ENCODE measurements at places on chromosomes 13 and 19.
A peak's percentile ranks its signal among the peaks of the same experiment; 100 is the strongest.

DNA sequence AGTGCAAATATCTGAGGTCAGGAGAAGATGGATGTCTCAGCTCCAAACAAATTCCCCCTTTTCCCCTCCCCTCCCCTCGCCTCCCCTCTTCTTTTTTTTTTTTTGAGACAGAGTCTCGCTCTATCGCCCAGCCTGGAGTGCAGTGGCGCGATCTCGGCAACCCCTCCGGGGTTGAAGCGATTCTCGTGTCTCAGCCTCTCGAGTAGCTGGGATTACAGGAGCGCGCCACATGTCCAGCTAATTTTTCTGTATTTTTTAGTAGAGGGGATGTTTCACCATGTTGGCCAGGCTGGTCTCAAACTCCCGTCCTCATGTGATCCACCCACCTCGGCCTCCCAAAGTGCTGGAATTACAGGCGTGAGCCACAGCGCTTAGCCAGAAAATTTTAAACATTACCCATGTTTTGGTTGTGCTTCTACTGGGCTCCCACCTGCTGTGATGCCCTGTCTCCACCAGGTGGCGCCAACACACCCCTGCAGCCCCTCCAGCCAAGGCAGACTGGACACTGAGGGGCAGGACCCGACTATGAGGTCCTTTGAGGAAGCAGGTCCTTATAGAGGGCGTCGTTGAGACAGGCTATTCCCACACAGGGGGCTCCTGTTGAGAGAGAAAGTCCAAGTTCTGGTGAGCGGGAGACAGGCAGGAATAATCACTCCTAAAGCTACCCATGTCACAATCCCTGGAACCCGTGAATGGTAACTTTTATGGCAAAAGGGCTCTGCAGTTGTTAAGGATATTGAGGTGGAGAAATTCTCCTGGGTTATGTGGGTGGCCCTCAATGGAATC, 6.3 kb downstream of the ERICH4 start:
- DNase-seq: peak; percentile 83

- DNase-seq: no peak
These were observed 43.3 kb upstream of the C13orf46 start for GRCh38 chr13:114017028-114017630.

DNA sequence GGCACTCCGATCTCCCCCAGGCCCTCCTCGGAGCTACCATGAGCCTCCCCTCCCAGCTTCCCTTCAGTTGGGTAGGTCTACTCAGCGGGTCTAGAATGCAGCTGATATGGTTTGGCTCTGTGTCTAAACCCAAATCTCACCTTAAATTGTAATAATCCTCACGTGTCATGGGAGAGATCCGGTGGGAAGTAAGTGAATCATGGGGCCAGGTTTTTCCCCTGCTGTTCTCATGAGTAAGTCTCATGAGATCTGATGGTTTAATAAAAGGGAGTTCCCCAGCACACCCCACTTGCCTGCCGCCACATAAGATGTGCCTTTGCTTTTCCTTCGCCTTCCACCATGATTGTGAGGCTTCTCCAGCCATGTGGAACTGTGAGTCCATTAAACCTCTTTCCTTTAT, 14.5 kb upstream of the DOCK9 start:
- no peak for DNase-seq

GRCh38 chr19:35478794-35479677, 11.2 kb downstream of the KRTDAP start:
- DNase-seq: peak; percentile 32

DNA sequence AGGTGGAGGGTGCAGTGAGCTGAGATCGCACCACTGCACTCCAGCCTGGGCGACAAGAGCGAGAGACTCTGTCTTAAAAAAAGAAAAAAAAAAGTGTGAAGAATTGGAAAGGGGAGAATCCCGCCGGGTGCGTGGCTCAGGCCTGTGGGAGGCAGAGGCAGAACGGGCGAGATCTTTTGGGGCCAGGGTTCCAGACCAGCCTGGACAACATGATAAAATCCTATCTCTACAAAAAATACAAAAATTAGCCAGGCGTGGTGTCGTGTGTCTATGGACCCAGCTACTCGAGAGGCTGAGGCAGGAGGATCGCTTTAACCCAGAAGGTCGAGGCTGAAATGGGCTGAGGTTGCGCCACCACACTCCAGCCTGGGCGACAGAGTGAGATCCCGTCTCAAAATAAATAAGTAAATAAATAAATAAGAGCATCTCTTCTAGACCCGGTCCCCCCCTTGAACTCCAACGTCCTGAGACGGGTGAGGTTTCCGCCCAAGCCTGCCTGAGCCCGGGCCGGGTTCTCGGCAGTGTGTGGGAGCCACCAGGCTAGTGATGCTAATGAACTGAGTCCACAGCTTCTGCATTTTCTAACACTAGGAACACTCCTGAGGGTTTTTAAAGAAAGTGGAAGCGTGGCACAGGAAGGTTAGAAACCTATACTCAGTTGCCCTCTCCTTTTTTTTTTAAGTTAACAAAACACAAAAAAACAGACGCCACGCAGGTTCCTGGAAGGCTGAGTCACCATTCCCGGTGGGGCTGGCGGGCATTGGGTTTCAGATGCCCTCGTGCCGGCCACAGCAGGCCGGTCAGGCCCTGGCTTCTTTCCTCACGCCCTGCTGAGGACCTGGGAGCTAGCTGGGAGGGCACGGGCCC, 22.0 kb downstream of the GPX4 start:
- DNase-seq: no peak

GRCh38 chr13:113034451-113035212, 65.6 kb downstream of the MCF2L start:
- DNase-seq: peak; percentile 77

DNA sequence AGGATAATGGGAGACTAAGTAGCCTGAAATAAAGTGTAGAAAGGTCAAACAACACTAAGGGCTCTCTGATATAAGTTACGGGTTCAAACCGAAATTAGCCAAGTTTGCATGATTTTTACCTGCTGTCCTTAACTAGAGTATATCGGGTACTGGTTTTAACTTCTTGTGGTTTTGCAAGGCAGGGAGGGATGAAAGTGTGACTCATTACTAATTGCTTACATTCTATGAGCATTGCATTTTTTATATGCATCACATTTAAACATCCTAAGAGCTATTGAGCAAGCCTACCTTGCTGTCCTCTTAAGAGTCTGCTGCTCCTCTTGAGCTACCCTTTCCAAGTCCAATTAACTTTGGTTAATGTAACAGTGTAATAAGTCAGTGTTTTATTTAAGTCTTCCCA, 415.4 kb downstream of the SLITRK5 start:
- DNase-seq: no peak

- DNase-seq: no peak
These were observed 354 bp downstream of the CYP4F3 start for GRCh38 chr19:15640904-15641597.

- DNase-seq: no peak
These were observed at the start of gene GPR18 for GRCh38 chr13:99258210-99258860. Gene GPR18, minus strand, starts transcription at chr13:99258379. Its CDS starts 2,507 bp downstream, at chr13:99255872.

DNA sequence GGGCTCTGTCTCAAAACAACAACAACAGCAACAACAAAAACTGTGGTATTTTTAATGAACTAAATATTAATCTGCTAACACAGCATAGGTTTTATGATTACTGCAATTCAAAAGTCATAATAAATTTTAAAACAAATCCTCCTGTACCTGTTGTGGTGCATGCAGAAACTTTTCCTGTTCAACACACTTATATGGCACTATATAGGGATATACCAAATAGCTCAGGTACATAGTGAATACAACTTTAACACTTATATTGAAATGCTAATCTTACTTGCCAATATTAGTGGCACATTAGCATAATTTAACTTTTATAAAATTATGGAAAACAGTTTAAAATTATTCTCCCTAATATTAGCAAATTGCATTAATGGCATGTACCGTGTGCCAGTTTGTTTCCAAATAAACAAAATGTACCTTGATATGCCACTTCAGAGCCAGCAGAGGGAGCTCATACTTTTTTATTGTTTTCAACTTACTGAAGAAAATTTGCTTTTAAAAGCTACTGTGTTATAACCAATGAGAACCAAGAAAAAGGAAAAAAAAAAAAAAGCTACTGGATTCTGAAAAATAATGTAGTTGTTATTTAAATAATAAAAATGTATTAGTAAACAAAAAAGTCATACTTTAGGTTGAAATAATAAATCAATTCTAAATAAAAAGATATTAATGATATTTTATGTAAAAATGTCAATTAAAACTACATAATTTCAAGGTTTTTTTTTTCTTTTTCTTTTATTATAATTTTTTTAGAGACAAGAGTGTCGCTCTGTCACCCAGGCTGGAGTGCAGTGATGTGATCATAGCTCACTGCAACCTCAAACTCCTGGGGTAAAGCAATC, 18.0 kb upstream of the RBM26 start:
- DNase-seq: no peak

DNA sequence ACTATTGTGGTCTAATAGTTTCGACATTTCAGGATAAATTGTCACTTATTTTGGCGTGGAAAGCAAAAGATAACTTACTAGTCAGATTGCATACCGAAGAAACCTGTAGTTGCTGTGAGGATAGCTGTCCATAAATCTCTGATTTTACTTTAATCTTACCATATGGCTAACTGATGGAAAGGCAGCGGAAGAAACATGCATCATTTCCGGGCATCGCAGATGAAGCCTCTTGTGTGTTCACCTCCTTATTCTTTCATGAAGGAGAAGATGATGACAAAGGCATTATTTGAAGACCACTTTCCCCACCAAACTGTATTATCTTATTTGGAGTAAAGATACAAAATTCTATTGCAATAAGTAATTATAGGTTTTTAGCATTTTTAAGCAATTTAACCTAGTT, 763.6 kb upstream of the SLITRK6 start:
- DNase-seq: no peak

GRCh38 chr13:31020996-31021395, 88.5 kb downstream of the TEX26 start:
- DNase-seq: no peak

DNA sequence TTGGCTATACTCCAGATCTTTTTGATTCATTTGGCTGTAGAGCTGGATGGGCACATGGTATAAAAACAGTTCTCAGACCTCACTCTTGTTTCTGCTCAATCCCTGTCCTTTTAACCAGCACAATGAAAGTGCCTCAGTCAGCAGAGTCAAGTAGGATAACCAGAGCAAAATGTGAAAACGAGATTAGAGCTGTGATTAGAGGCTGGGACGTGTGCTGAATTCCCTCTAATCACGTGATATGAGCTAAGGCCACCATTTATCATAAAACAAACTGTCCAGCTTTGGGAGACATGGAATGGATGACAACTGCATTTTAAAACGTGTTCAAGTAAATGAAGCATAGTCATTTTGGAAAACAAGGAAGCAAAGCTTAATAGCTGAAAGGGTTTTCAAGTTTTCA, 54.1 kb downstream of the GJA3 start:
- no peak for DNase-seq

DNA sequence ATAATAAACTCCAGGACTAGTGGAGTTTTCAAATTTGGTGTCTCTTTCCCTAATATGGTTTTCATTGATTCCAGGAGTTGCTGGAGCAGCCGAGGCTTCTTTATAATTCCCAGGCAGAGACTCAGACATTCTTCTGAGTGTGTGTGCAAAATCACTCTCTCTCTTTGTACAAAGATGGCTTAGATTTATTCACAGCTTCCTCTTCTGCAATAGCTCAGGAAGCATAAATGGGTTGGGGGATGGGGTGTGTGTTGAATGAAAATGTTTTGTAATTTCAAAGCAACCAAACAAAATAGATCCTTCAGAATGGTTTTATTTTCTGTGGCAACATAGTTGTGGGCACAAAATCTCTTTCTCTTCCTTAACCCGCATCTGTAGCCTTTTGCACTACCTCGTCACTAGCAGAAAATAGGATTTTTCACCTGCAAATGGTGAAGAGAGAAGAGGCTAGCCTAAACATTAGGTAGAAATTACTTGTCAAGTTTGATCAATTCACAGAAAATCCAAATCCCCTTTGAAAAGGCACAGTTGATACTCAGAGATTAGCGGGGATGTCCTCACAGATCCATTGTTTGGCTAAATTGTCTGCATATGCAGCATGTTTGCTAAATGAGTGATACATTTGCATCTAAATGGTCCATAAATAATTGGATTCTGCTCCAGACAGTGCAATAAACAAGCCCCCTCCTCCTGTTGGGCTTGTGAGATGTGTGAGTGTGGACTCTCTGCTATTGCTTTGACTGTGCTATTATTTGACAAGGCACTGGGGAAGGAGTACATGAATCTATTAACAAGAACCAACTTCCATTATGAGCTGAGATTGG, 66.7 kb downstream of the CBY2 start:
- no peak for DNase-seq

DNA sequence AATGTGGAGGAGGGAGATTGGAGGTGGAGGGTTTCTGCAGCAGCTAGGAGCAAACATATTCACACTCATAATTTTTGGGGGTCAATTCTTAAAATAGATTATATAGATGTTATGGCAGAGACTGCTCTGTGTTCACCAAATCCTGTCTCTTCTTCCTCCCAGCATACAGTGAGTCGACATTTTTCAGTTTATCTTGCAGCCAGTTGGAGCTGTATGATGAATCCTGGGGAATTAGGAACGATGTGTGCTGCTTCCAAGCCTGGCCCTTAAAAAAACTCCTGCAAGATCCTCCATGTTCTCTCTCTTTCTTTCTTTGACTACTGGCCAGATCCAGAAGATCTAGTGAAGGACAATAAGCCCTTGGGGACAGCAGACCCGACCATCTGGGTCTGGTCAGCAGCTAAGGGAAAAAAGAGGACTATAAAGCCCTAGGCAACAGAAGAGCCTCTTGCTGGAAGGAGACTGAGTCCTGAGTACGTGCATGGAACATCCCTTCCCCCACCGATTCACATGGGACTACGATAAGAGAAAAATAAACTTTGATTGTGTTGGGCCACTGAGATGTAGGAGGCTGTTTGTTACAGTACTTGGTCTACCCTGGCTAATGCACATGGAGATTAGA, 55.8 kb upstream of the POMP start:
- no peak for DNase-seq
